ENCODE measurements at places on chromosomes 16 and 17. TPM values are rescaled to one million over a fixed set of nuclear protein-coding genes. Genes with fewer than 3 reads are reported as not detected.
A peak's percentile ranks its signal among the peaks of the same experiment; 100 is the strongest.

GRCh38 chr16:86540894-86541293, 14.1 kb downstream of the MTHFSD start:
- H3K36me3 ChIP-seq, result peaks cover 24% of the 10 kb centered on the region
- DNase-seq, result no peak
- H3K4me1 ChIP-seq, result no peaks in the 10 kb centered on the region

DNA sequence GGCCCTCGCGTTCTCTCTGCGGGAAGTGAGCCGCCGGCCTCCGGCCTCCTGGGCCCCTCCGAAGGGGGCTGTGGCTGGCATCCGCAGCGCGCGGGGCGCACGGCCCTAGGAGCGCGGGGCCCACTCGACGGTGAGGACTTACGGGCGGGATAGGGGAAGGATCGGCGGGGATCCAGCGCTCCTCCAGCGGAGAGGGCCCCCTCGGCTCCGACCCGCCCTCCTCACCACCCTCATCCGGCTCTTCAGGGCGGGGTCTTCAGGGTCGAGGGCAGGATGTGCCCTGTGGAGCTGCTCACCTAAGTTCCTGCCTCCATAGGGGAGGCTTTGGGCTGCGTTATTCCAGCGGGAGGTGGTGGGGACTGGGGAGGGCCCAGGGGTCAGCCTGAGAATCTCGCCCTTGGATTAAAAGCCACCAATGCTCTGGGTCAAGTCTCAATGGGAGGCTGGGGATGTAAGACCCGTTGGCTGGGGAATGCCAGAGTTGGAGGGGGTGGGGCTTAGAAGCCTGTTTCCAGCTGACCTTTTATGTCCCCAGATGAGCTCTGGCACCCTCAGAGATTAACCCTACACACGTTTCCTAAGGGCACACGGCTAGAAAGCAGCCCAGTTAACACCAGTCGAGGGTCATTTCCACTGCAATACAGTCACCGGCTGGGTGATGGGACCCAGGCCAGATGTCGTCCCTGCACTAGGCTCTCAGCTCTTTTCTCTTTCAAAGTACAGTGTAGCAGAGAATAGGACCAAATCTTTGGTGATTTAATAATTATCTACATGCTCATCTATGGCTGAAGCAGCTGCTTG, 13.4 kb downstream of the TBX2 start:
- H3K4me3 ChIP-seq, result peak overlapping the region; percentile 42
- no peaks in the 10 kb centered on the region for H3K36me3 ChIP-seq
- peaks cover 19% of the 10 kb centered on the region for H3K4me1 ChIP-seq
- peaks cover 38% of the 10 kb centered on the region for H3K27me3 ChIP-seq

DNA sequence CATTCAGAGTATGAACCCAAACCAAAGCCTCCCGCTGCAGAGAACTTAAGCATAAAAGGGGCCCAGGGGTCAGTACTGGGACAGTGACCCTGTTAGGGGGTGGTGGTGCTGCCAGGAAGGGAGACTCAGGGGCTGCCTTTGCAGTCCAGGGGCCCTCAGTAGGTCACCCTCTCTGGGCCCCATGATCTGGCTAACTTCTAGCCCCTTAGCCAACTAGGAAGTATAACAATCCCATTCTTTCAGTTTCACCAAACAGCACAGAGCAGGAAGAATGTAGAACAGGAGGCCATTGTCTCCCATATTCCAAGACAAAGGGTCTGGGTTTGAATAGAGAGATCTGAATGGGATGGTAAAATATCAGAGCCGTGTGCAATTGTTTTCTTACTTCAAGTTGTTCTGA, 378.6 kb upstream of the C16orf82 start:
- no peaks in the 10 kb centered on the region for H3K36me3 ChIP-seq
- H3K27me3 ChIP-seq, result peaks cover 2% of the 10 kb centered on the region
- no peak overlapping the region for H3K27ac ChIP-seq
- H3K4me1 ChIP-seq, result no peaks in the 10 kb centered on the region
- DNase-seq, result no peak

DNA sequence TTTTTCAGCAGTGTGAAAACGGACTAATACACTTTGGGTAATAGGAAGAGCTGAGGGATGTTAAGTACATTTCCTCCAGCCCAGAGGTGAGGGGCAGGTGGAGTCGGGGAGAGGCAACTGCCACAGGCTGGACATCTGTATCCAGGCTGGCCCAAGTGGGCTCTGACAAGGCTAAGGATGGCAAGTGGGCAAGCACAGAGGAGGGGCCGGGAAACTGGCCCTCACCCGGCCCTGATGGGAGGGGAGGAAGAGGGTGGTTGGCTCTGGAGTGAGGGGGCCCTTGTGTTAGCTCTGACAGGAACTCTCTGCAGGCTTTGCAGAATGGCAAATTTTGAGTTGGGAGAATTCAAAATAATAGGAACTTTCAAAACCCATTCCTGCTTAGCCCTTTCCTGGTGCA, 251.0 kb upstream of the TNRC6C start:
- peaks cover 2% of the 10 kb centered on the region for H3K36me3 ChIP-seq
- no peak overlapping the region for H3K4me3 ChIP-seq
- no peaks in the 10 kb centered on the region for H3K4me1 ChIP-seq
- peaks cover 5% of the 10 kb centered on the region for H3K27me3 ChIP-seq

- H3K4me3 ChIP-seq, result no peak overlapping the region
- H3K27ac ChIP-seq, result no peak overlapping the region
- H3K36me3 ChIP-seq, result no peaks in the 10 kb centered on the region
- no peaks in the 10 kb centered on the region for H3K27me3 ChIP-seq
Observed at GRCh38 chr16:53605831-53606400, 97.7 kb downstream of the RPGRIP1L start.

- H3K27ac ChIP-seq, result peak overlapping the region; percentile 92
- no peak for DNase-seq
- peaks cover 3% of the 10 kb centered on the region for H3K27me3 ChIP-seq
Observed at GRCh38 chr16:2511996-2512734, 1.6 kb upstream of the ATP6V0C start.

DNA sequence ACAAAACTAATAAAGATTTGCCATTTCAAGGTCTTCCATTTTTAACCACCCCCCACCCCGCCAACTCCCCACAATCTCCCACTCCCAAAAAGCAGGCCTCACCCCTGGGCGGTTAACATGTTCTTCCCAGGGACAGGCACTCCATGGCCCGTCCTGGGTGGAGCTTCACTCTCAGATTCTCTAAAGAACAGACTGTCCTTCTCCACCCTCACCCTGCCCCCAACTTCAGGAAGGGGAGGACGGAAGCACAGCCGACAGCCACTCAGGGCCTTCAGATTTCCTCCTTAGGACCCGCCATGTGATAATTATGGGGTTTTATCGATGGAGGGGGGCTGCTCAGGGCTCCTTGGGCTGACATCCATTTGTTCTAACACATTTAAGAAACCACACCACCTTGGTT, 61.9 kb downstream of the ZFHX3 start:
- no peak overlapping the region for H3K27ac ChIP-seq
- H3K27me3 ChIP-seq, result no peaks in the 10 kb centered on the region
- no peaks in the 10 kb centered on the region for H3K4me1 ChIP-seq

DNA sequence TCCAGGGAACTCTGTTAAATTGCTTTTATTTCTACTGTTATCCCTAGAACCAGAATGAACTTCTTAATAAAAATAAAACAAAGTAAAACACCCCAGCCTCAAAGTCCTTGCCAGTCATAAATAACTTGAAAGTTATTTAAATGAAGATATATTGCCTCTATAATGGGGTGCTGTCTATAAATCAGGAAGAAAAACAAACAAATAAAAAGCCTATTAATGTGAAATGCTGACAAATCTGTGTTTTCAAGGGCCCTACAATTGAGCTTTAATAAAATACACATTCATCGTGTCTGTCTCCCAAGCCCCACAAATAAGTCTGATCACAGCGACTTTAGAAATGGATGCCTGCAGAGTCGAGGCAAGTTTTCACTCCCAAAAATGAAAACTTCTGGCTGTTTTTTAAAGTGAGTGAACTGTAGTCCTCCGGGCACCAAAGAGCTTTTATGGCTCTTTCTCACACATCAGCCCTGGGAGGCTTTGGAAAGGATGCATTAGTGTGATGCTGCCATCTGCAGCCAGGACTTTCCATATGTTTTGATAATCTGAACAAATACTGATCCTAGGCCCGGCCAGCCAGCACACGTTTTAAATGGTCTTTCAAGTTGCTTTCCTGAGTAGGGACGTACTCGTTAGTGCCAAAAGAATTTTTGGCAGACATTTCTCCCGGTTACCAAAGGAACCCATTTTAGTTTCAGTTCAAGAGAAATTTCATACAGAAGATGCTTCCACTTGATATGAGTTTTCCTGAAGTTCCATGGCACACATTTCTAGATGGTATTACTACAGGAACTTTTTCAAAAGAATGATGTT, 16.3 kb downstream of the NACA2 start:
- no peak for DNase-seq
- H3K27ac ChIP-seq, result no peak overlapping the region
- no peaks in the 10 kb centered on the region for H3K4me1 ChIP-seq

GRCh38 chr16:20175358-20175757, 101.7 kb upstream of the GPR139 start:
- no peak overlapping the region for H3K27ac ChIP-seq
- peaks cover 2% of the 10 kb centered on the region for H3K27me3 ChIP-seq
- H3K4me1 ChIP-seq, result no peaks in the 10 kb centered on the region

DNA sequence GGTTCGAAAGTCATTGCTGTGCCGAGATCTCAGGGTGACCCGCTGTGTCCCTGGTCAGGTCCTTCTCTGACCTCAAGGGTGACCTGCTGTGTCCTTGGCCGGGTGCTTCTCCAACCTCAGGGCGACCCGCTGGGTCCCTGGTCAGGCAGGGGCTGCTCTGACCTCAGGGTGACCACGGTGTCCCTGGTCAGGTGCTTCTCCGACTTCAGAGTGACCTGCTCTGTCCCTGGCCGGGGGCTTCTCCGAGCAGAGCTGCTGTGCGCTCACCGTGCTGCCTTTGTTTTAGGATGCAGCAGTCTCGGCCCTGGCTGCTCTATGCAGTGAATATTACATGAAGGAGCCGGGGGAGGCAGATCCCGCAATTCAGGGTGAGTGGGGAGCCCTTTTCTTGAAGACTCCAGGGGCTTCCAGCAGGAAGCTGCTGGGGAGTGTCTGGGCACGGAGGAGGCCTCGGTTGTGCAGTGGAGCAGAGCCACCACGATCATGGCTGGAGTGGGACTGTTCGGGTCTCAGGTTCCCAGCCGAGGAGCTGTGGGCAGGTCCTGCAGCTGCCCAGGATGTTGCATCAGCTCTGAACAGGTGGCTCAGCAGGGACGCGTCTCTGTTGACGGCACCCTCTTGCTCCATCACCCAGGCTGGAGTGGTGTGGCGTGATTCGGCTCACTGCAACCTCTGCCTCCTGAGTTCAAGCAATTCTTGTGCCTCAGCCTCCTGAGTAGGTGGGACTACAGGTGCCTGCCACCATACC, 83.7 kb upstream of the ZNF750 start:
- no peak overlapping the region for H3K4me3 ChIP-seq
- no peak for DNase-seq
- H3K4me1 ChIP-seq, result no peaks in the 10 kb centered on the region
- no peak overlapping the region for H3K27ac ChIP-seq

DNA sequence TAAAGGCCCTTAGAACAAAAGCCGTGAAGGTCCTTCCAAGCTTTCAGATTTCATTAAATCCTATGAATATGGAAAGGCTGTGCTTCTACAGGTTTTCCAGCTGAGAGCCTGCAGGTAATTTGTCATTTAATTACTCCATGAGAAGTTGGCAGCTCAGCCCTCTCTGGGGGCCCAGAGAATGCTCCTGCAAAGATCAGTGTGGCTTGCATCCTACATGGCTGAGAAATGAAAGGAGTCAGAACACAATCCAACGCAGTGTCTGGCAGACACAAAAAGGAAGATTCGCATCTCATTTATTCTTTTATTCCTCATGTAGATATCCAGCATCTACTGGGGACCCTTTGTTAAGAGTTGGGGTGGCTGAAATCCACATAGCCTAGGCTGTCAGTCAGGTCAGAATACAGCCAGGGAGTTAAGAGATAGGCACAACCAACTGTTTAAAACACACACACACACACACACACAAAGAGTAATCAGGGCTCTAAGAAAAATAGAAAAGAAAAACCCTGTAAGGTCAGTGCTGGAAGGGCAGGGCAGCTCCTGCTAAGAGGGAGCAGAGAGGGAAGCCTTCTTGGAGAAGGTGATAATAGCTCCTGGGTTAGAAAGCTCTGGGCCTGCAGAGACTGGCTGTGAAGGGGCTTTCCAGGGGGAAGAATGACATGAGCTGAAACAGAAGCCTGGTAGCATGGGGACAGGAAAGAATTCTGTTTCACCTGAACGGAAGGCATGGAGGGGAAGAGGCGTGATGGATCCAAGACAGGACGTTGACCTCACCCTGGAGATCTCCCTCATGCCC, 46.9 kb upstream of the WSCD1 start:
- H3K4me1 ChIP-seq, result no peaks in the 10 kb centered on the region
- no peak overlapping the region for H3K27ac ChIP-seq
- DNase-seq, result no peak
- no peaks in the 10 kb centered on the region for H3K27me3 ChIP-seq
- H3K36me3 ChIP-seq, result no peaks in the 10 kb centered on the region

The TRIM37 gene
- 28.8 TPM for total RNA-seq

The RPUSD1 gene
- total RNA-seq, result 25.9 TPM

The KCTD19 gene
- 0.65 TPM for total RNA-seq

The EMP2 gene
- total RNA-seq, result not detected

The ABCA10 gene
- total RNA-seq, result 0.26 TPM

The COPRS gene
- 22.5 TPM for total RNA-seq

Data from activated CD8-positive, alpha-beta T cell treated with anti-CD3 and anti-CD28 coated beads, Interleukin-2, amount 10 ng/mL, durations not matched to agents 7 days and 5 days (primary cell).